ENCODE measurements at places on chromosomes 6 and 20.

DNA sequence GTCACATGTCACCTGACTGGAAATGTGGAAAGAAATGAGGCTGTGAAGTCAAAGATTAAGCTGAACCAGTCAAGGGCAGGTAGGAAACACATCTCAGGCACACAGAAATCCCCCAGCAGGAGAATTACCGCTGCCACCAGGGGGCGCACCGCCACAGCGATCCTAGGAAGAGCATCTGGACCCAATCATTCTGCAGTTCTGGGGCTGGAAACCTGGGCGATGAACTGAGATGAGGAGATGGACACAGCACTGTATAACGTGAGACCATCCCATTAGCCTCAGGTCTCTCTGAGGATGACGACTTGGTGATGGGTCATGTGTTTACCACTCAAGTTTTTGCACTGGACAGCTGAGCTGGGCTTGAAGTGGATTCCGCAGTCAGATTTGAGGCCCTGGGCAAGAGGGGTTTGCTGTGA lies 6.5 kb upstream of the SLC24A3 start:
- DNase-seq = peak; percentile 93

- no peak for DNase-seq
Measured at GRCh38 chr6:90709431-90709996, 122.6 kb upstream of the MAP3K7 start.

DNA sequence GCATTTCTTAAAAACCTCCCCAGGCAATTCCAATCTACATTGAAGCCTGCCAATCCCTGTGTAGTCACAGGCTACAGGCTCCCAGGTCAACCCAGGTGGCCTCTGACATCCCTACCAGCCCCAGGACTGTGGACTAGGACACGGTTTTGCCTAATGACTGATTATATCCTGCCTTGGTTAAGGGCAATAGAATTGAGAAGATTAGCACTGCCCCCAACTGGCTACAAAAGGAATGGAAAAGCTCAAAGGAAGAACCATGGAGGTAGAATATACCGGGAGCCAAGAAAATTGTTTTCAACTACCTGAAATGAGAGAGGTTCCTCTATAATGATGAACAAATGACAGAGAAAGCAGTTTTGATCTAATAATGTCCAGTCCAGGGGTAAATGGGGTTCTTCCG lies 421.1 kb upstream of the AGPAT4 start:
- no peak for DNase-seq

DNA sequence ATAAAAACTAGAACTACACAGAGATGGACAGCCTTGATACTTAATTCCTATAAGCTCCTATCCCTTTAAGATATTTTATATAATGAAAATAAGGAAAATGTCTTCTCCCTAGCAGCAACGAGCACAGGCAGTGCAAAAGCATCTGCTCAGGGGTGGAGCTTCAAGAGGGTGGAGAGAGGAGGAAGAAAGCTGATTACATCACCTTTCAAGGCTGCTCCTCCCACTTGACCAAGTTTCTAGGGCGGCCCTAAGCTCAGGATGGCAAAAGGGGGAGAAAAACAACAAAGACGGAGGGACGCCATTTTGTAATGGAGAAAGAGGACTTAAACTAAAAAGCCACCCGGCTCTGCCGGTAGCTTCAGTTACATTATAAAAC lies 2.2 kb downstream of the PPP1R10 start:
- DNase-seq = peak; percentile 76

DNA sequence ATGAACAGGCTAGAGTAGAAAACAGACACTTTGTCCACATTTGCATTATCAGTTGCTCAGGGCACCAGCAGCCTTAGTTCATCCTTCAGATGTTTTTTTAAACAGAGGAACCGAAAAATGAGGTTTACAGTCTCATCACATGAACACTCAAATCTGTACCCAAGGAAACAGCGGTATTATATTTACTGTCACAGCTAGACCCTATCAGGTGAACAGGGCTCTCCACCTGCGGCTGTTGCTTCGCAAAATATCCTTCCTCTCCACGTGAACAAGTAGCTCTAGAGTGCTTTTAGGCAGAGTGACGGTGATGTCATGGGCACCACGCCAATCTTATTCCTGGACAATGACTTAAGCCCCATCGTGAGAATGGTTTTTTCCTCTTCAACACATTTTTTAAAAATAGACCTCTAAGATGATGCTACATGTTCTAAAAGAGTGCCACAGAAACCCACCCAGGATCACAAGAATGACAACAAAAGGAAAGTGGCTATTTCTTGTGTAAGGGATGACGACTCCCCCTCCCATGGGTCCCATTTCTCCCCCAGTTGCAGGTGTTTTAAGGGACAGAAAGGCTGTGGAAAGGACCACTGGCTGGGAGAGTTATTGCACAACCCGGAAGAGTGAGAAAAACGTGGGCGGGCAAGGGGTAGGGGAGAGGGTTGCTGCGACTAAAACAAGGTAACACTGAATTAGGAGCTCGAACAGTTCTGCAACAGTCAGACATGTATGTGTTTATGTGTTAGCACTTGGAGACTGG lies 77.7 kb downstream of the EFHC1 start:
- DNase-seq = no peak

DNA sequence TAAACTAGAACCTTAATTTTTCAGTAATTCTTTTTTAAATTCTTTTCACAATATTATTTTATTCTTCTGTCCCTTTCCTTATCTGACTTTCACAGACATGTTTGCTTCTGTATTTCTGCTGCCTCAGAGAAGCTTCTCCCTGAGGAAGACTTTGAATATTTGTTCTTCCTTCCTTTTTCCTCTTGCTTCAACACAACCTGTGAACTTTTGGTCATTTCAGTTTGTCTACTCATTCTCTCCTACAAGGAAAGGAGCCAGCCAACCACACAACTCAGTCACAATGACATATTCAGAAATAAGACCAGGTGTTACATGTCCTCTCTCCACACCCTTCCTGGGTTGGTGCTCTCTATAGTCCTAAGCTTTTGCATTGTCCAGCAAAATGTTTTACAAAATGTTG lies 310.4 kb downstream of the TFAP2B start:
- no peak for DNase-seq

- DNase-seq = no peak
Measured at GRCh38 chr6:57190140-57190539, 18.0 kb downstream of the BAG2 start.

DNA sequence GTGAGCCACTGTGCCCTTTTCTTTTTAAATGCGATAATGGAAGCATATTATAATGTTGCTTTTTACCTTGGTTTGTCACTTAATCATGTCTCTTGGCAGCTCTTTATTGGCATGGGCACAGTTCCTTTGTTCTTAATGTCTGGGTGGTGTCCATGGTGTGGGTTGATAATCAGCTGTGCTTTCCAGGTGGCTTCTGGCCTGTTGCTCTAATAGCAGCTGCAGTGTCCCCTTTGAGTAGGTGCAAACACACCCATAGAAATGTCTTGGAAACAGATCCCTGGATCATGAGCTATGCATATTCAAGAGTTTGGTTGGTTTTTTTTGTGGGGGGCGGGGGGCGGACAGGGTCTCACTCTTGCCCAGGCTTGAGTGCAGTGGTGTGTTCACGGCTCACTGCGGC lies 29.9 kb downstream of the EFCAB8 start:
- no peak for DNase-seq

- no peak for DNase-seq
Measured at GRCh38 chr6:1597924-1598323, 11.8 kb upstream of the FOXC1 start.

DNA sequence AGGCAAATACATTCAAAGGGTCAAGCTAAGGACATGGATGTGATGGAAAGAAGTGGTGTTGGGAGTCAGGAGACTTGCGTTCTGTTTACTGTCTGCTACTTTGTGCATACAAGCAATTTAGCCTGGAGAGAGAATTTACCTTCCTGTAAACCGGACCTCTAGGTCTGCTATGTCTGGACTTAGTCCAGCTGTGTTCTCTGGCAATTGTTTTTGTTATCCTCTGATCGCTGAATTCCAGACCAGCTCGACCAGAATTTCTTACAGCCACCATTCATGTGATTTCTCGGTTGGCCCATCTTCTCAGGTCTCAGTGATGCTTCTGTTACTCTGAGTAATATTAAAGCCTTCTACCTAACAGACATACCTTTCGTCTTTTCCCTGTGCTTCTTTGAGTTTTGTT lies 75.2 kb downstream of the LRRC1 start:
- DNase-seq = no peak

- DNase-seq = no peak
Measured at GRCh38 chr20:32569018-32569379, 16.1 kb downstream of the NOL4L start.

GRCh38 chr6:2809015-2809414 lies 32.6 kb downstream of the SERPINB1 start:
- no peak for DNase-seq

GRCh38 chr6:15405129-15406068 lies 159.5 kb downstream of the JARID2 start:
- DNase-seq = no peak

DNA sequence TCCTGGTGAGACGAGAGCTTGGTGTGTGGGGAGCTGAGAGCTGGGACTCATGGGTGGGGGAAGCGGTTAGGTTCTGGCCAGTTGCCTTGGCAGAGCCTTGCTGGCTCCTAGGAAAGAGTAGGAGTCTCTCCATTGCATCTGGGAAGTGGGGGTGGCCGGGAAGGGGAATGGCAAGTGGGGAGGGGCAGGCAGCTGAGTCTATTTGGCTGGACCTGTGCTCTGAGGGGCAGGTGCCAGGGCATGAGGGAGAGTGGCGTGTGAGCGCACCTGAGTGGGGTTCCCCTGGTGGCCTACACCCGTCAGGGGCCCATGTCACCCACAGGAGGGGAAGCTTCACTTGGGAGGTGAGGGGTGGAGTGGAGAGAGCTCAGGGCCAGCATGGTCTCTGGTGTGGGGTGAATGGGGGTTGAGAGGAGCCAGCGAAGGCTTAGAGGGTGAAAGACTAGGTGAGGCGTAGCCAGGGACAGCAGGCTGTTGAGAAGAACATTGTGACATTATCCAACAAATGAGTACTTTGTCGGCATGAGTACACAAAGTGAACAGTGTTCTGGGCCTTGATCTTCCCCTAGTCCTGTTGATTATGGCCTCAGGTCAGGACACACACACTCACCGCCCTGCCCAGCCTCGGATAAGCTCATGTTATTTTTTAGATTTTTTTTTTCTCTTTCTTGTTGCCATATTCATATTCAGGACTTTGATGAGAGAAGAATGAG lies 59.8 kb downstream of the FAM120B start:
- DNase-seq = no peak

DNA sequence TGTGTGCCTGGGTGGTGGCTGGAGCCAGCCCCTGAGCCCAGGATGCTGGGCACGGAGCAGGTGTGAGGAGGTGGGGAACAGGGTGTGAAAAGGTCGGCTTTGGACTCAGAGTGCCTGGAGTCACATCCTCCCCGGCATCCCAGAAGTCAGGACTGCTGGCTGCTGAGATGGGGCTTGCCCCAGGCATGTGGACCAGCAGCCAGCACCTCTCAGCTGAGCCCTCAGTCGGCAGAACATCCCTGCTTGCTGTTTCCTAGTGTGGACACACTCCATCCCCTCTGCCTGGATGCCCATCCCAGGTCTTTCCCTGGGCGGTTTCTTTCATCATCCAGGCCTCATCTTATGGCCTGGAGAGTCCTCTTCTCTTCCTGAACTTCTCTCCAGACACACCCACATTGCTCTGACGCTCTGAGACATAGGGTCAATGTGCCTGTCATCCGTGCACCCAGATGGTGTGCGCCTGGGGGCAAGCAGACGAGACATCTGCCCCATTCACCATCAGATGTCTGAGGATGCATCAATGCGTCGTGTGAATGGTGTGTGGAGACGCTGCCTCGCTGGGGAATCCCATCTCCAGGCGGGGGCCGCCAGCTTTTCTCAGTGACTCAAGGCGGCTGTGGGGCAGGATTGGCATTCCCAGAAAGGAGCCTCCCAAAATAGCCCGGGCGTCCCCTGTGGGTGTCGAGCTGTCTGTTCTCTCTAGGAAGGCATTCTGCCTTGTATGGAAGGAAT lies 104.2 kb downstream of the SYCP2 start:
- DNase-seq = no peak

GRCh38 chr6:146484411-146484810 lies 59.2 kb upstream of the RAB32 start:
- DNase-seq = no peak

Data from WTC11 (cell line).